ENCODE measurements at places on chromosomes 5 and 9. TPM values are rescaled to one million over a fixed set of nuclear protein-coding genes. Genes with fewer than 3 reads are reported as not detected.

- H3K27me3 ChIP-seq, result no peaks in the 10 kb centered on the region
- H3K4me1 ChIP-seq, result peaks cover 21% of the 10 kb centered on the region
- DNase-seq, result no peak
- no peak overlapping the region for H3K4me3 ChIP-seq
These were observed 1.6 kb upstream of the TMEM141 start for GRCh38 chr9:136789523-136789937.

GRCh38 chr5:4532705-4533080 is 607.4 kb upstream of the ADAMTS16 start:
- no peak overlapping the region for H3K27ac ChIP-seq
- H3K27me3 ChIP-seq, result peaks cover 4% of the 10 kb centered on the region
- H3K4me1 ChIP-seq, result no peaks in the 10 kb centered on the region
- DNase-seq, result no peak
- H3K36me3 ChIP-seq, result no peaks in the 10 kb centered on the region
- H3K4me3 ChIP-seq, result no peak overlapping the region

KLHL3 gene
- 2.8 TPM for total RNA-seq

DNA sequence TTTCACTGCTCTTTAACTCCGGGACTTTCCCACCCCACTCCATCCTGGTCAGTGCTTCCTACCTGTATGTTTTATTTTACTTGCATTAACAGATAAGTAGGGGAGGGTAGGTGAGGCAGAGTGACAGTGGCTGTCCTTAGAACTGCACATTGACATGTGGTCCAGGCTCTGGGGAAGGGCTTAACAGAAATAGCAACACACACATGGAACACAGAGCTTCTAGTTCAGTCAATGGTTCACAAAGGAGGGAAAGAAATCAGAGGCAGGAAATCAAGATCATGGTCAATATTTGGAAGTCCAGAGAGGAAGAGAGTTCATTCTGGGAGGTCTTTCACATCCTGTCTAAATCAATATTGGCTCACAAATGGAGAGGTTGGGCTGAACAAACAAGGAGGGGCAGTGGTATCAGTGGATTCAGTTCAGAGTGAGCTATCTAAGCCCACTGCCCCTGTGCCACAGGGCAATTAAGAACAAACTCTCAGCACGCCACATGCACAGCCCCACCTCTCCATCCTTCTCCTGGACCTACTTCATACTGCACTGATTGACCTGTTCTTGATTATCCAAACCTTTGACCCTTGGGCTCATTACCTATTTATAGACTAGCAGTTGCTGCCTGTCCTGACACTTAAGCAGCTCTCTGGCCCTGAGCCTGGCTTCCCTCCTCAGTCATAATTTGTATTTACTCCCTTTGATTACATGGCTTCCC is 6.2 kb upstream of the VPS13A start:
- no peak for DNase-seq

DNA sequence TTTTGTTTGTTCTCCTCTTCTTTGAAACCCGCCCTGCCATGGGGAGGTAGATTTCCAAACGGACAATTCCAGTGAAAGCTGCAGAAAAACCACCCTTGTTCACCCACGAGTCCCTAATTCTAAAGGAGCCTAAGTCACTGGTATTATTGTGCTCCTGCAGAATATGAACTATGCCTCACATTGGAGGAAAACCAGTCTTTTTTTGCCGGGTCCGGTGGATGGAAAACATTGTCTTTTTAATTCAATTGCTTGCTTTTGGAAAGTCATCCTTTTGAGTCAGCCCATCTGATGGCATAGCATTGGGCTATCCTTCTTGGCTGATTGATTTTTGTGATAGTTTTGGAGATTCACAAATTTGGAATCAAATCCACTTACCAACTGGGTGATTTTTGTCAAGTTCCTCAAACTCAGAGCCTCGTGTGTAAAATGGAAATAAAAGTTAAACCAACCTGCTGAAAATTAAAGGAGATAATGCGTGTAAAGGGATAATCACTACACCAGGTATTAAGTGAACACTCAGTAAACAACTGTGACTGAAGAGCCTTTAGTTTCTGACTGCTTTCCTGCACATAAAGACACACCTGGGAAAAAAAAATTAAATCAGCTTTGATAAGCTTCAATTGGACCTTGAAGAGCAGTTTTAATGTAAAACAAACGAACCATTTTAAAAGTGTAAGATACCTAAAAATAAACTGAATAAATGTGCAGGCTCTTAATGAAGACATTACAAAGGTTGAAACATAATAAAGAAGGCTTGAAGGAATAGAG is 780 bp upstream of the CCNJL start:
- H3K36me3 ChIP-seq, result no peaks in the 10 kb centered on the region
- peaks cover 3% of the 10 kb centered on the region for H3K4me1 ChIP-seq
- DNase-seq, result no peak

SLIT3 gene
- total RNA-seq, result 11.4 TPM

DNA sequence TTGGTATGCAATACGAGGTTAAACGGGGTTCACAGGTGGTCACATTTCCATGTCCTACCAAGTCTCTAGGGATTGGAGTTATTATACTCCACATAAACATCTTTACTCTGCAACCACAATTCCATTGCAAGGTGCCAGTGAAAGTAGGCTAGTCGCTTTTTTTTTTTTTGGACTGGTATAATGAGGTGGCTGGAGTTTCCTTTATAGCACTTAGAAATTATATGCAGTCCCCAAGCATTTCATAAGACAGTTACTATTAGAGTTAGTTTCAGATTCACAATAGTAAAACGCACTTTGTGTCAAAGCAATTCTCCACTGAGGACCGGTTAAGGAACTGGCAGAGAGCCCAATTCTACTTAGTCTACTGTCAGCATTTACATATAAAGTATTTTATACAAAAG is 1.4 kb downstream of the MEF2C start:
- peaks cover 5% of the 10 kb centered on the region for H3K27me3 ChIP-seq
- no peak overlapping the region for H3K4me3 ChIP-seq
- H3K4me1 ChIP-seq, result no peaks in the 10 kb centered on the region
- peak overlapping the region; percentile 70 for H3K27ac ChIP-seq
- no peaks in the 10 kb centered on the region for H3K36me3 ChIP-seq

TMEM252 gene
- not detected for total RNA-seq

- peaks cover 3% of the 10 kb centered on the region for H3K4me1 ChIP-seq
- H3K27ac ChIP-seq, result no peak overlapping the region
- no peak for DNase-seq
- no peaks in the 10 kb centered on the region for H3K36me3 ChIP-seq
- H3K27me3 ChIP-seq, result peaks cover 5% of the 10 kb centered on the region
These were observed 15.6 kb downstream of the LHX6 start for GRCh38 chr9:122213102-122213588.

CBY3 gene
- total RNA-seq, result not detected

DNA sequence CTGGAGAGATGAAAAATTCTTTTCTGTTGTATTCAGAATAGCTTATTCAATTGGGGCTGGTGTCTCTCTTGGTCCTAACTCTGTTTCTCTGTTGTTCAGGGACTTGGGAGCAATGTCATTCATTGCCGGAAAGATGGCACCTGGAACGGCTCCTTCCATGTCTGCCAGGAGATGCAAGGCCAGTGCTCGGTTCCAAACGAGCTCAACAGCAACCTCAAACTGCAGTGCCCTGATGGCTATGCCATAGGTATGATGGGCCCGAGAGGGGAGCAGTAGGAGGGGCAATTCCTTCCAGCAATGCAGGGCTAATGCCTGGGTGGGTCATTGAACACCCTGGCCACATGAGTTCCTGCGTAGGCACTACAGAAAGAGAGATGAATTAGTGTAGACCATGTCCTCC is 208.9 kb downstream of the PAPPA start:
- H3K27me3 ChIP-seq, result no peaks in the 10 kb centered on the region
- no peak overlapping the region for H3K27ac ChIP-seq
- no peak overlapping the region for H3K4me3 ChIP-seq
- no peaks in the 10 kb centered on the region for H3K36me3 ChIP-seq

OMD gene
- 0.19 TPM for total RNA-seq

- no peaks in the 10 kb centered on the region for H3K4me1 ChIP-seq
- H3K4me3 ChIP-seq, result no peak overlapping the region
These were observed 206.0 kb downstream of the PCSK1 start for GRCh38 chr5:96226941-96227552.

DNA sequence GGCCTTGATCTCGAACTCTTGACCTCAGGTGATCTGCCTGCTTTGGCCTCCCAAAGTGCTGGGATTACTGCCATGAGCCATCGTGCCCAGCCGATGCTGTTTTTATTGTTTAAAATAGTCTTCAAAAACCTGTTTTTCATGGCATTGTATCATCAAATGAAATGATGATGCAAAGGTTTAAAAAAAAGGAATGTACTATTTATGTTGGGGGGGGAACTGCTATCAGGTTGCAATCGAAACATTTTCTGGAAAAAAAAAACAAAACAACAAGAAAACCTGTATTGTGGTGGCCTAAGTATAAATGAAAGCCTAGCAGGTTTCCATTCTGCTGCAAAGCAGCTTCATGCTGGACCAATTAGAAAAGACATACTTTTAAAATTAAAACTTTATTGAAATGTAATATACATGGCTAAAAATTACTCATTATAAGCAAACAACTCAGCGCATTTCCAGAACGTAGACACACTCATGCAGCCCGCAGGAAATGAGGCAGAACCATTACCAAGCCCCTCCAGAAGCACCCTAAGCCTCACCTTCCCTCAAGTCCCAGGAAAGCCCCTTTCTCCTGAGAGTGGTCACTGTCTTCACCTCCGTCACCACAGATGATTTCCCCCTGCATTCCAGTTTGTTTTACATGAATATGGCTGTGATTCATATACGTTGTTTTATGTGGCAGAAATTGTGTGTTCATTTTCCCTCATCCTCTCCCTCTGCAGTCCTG is 19.0 kb downstream of the GPR107 start:
- H3K36me3 ChIP-seq, result peaks cover 14% of the 10 kb centered on the region
- no peak for DNase-seq
- no peaks in the 10 kb centered on the region for H3K27me3 ChIP-seq
- peak overlapping the region; percentile 60 for H3K27ac ChIP-seq
- H3K4me1 ChIP-seq, result no peaks in the 10 kb centered on the region

GRCh38 chr5:51039424-51040329 is 343.6 kb upstream of the ISL1 start:
- no peak overlapping the region for H3K4me3 ChIP-seq
- no peak overlapping the region for H3K27ac ChIP-seq
- no peak for DNase-seq
- no peaks in the 10 kb centered on the region for H3K27me3 ChIP-seq
- H3K36me3 ChIP-seq, result no peaks in the 10 kb centered on the region

HACD4 gene
- 1.7 TPM for total RNA-seq
